Stimulated activated CD4-positive, alpha-beta T cell treated with anti-CD3 and anti-CD28 coated beads, Interleukin-2, amount 100 ng/mL, for 24 hours (primary cell): ENCODE measurements at places on chromosomes 13 and 19.

GRCh38 chr19:40836754-40837429, 13.4 kb downstream of the CYP2A6 start:
- no peak for DNase-seq

- no peak for DNase-seq
These were observed 24.3 kb upstream of the CEACAM21 start for GRCh38 chr19:41551711-41552110.

DNA sequence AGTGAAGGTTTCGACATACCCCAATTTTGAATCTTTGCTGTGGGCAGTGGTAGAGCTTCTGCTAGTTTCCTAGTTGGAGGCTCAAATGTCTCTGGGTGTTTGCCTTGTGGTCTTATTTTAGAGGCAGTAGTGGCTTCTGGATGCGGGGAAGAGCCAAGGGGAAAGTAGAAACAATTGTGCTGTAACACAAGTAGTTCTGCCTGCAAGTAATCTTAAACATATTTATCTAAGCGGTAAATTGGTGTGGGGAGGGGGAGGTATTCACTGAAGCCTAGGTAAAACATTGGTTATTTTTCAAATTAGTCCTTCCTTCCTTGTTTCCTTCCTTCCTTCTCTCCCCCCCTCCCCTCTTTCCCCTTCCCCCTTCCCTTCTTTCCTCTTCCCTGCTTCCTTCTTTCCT, at the start of gene PCDH20:
PCDH20 (minus strand) TSS at position 101 of the 400 bp plus-strand sequence. CDS start 691 bp downstream, outside the sequence.
- DNase-seq = no peak

GRCh38 chr13:32206097-32206740, 108.9 kb downstream of the ZAR1L start:
- no peak for DNase-seq

GRCh38 chr13:40571338-40571963, 95.0 kb downstream of the FOXO1 start:
- no peak for DNase-seq

GRCh38 chr19:2034729-2035589, 16.1 kb downstream of the MKNK2 start:
- DNase-seq = peak; percentile 70

- DNase-seq = no peak
These were observed 113.9 kb upstream of the IRS2 start for GRCh38 chr13:109900320-109900719.

DNA sequence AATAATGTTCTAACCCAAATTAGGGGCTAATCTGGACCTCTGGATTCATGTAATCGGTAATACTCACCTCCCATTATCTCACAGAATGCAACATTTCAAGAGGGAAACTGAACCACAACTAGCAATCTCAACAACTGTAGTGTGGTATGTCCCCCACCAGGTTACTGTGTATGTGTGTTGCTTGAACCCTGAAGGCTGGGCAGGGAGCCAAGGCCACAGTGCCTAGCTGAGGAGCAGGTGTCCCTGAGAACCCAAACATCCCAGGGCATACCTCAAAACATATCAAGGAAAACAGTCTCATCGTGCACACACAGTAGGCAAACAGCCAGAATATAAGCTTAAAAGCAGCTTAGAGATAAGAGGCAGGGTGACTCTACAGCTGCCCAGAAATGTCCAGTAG, 20.5 kb upstream of the NEK3 start:
- no peak for DNase-seq

DNA sequence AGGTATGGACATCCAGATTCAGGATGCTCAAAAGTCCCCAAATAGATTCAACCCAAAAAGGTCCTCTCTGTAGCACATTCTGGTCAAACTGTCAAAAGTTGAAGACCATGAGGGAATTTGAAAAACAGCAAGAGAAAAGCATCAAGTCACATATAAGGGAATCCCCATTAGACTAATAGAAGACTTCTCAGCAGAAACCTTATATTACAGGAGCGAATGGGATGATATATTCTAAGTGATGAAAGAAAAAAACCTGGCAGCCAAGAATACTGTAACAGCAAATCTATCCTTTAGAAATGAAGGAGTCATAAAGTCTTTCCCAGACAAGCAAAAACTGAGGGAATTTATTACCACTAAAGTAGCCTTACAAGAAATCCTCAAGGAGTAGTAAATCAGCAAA, 29.7 kb downstream of the FXYD5 start:
- DNase-seq = no peak

GRCh38 chr13:39684531-39685137, 29.2 kb downstream of the COG6 start:
- DNase-seq = no peak

DNA sequence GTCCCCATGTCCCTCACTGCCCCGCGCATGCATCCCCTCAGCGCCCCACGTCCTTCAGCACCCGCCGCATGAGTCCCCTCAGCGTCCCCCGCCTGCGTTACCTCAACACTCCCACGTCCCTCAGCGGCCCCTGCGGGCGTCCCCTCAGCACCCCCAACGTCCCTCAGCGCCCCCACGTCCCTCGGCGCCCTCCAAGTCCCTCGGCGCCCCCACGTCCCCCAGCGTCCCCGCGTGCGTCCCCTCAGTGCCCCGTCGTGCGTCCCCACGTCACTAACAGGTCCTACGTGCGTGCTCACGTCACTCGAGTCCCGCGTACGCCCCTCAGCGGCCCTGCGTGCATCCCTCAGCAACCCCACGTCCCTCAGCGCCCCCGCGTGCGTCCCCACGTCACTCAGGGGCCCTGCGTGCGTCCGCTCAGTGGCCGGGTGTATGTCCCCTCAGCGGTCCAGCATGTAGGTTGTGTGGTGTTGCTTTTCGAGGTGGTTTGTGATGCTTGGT, 19.5 kb upstream of the GAS6 start:
- peak; percentile 6 for DNase-seq

- DNase-seq = no peak
These were observed 9.1 kb upstream of the POP4 start for GRCh38 chr19:29596885-29597525.

- no peak for DNase-seq
These were observed 49.1 kb downstream of the LMO7 start for GRCh38 chr13:75685239-75685697.

GRCh38 chr13:95276037-95276505, 25.2 kb downstream of the ABCC4 start:
- DNase-seq = no peak

DNA sequence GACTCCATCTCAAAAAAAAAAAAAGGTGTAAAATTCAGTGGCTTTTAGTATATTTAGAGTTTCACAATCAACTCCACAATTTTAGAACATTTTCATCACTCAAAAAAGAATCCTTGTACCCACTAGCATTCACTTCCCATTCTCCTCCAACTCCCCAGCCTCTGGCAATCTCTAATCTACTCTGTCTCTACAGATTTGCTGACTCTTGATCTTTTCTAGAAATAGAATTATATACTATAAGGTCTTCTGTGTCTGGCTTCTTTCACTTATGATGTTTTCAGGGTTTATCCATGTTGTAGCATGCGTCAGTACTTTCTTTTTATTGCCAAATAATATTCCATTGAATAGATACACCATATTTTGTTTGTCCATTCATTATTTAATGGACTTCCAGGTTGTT, 8.0 kb upstream of the FARP1 start:
- DNase-seq = no peak

DNA sequence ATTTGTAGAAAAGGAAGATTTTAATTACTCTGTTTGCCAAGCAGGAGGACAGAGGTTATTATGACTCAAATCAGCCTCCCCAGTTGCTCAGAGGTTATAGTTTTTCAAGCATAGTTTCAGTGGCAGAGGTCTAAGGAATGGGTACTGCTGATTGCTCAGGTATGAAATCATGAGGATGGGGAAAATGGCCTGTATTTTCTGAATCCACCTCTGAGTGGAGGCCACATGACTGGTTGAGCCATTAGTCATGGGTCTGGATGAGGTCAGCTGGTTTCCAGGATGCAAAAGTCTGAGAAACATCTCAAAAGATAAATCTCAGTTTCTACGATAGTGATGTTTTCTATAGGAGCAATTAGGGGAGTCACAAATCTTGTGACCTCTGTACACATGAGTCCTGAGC, 62.8 kb upstream of the CEACAM8 start:
- no peak for DNase-seq

DNA sequence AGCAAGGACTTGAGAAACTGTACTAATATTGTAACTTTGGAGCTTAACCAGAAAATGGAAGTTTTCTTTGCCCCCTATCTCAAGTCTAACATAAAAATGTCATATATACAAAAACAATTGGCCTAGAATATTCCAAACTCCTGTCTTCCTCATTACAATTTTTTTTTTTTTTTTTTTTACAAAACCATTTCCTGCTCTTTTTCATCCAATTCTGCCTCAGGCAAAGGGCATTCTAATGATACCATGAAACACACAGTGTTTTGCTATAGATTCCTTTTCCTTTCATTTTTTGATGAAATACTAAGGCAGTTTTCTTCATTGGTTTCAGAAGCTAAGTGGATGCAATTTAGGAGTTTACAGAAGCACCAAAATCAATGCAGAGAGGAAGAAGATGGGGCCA, 119.7 kb downstream of the LHFPL6 start:
- no peak for DNase-seq

- no peak for DNase-seq
These were observed 1.8 kb downstream of the LSM4 start for GRCh38 chr19:18320865-18321733.

DNA sequence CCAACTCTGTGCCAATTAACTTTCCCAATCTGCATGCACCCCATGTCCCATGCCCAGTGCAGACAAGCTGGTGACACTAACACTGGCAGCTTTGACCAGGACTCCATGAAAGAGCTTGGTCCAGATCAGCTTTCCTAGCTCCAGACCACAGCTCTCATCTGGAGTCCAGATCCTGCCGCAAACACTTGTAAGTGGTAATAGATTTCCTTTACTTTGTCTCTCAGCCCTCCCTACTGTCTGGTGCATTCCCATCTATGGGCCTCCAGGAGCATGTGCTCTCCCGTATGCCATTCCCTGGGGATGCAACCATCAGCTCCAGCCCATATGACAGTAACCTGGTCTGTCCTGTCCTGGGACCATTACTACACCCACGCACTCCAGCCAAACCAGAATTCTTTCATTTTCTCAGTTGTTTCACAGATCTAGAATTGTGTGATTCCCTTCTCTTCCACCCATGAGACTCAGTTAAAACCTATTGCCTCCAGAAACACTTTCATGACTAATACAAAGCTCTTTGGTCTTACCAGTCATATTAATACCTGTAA, 4.9 kb upstream of the STARD13 start:
- DNase-seq = no peak

DNA sequence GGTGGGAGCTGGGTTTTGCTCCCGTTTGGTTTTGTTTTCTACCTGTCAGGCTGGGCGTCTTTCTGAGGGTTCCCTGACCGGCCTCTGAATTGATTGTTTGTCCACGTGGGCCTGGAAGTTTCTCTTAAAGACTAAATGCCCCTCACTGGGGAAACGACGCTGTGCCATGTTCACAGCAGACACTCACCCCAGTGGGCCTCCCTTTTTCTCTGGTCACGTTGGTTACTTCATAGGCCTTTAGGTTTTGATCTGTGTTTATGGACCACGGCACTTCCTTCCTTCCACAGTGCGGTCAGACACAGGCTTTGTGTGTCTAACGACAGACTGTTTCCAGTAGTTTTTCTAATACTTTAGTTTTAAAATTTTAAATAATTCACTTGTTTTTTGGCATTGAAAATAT, 20.1 kb upstream of the NDUFS7 start:
- DNase-seq = no peak

GRCh38 chr13:36412736-36413135, 19.6 kb upstream of the CCNA1 start:
- DNase-seq = no peak
